ENCODE measurements at places on chromosomes 5 and 9.
A peak's percentile ranks its signal among the peaks of the same experiment; 100 is the strongest.

GRCh38 chr9:18788256-18788655 is 244.8 kb downstream of the SAXO1 start:
- DNase-seq: no peak

GRCh38 chr9:3495855-3496254 is 29.9 kb downstream of the RFX3 start:
- DNase-seq: no peak

- DNase-seq: no peak
These were observed 23.9 kb downstream of the CNTRL start for GRCh38 chr9:121098567-121099198.

GRCh38 chr5:10423022-10423421 is 18.7 kb upstream of the ROPN1L start:
- DNase-seq: no peak

DNA sequence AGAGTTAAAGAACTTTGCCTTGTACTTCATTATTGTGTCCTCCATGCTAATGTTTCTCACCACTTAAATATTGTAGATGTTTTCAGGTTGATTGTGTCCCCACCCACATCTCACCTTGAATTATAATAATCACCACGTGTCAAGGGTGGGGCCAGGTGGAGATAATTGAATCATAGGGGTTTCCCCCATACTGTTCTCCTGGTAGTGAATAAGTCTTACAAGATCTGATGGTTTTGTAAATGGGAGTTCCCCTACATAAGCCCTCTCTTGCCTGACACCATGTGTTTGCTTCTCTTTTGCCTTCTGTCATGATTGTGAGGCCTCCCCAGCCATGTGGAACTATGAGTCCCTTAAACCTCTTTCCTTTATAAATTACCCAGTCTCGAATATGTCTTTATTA is 248.3 kb downstream of the FBXL7 start:
- DNase-seq: no peak

- DNase-seq: no peak
These were observed 26.9 kb upstream of the ADAM19 start for GRCh38 chr5:157602505-157602904.

DNA sequence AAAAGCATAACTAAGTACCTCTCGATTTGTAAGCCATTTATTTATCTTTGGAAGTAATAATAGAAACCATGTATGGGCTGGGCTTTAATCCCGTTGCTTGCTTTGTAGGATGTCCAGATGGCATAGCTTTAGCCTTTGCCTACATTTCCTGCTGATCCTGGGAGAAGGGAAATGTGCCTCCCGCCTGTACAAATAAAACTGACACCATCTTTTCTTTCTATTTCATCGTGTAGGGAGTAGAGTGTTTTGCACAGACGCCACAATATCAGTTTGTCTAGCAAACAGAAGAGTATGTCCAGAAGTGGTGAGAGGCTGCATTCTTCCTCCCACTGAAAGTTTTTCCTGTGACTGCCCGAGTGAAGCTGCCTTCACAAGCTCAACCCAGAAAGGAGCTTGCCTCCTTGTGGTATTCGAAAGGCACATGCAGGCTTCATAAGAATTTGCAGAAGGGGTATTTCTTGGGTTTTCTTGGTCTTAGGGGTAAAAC is 24.7 kb upstream of the TJP2 start:
- no peak for DNase-seq

- DNase-seq: no peak
These were observed 31.9 kb upstream of the F2R start for GRCh38 chr5:76683816-76684731.

GRCh38 chr5:122755783-122756182 is 19.1 kb upstream of the SNX2 start:
- no peak for DNase-seq

- DNase-seq: no peak
These were observed 143.5 kb upstream of the DAPK1 start for GRCh38 chr9:87354147-87354546.

DNA sequence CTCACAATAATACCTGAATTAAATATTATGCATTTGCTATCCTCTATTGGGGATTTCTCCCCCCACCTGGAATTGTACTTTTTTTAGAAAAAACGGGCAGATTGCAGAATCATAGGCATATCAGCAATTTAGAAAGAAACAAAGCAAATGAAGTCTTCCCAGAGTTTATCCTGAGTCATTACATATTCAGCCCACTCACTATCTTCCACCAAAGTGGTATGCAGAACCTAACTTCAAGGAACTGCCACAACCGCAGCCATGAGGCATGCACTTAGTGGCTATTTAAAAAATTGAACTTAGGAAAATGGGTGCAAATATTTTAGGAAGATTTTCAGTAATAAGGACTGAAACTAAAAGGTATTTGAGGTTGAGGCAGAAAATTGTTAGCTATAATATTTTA is 48.6 kb downstream of the UBAP1 start:
- DNase-seq: no peak

GRCh38 chr9:129361196-129361595 is 183.1 kb upstream of the IER5L start:
- no peak for DNase-seq

DNA sequence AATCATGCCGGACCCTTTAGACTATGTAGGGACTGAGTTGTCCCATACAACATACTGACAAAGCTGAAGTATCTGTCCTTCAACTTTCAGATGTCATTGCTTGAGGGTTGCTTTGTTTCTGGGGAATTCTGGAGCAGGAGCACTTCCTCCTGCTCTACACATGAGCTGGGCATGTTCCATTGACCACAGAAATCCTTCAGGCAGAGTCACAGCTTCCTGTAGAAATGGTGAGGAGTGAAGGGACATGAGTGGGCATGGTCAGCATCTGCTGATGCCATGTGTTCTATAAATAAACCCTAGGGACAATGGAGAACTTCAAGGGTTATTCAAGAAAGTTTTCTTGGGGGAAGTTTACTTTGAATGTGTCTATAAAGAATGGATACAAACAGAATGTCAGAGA is 296.6 kb upstream of the FBXL7 start:
- no peak for DNase-seq

DNA sequence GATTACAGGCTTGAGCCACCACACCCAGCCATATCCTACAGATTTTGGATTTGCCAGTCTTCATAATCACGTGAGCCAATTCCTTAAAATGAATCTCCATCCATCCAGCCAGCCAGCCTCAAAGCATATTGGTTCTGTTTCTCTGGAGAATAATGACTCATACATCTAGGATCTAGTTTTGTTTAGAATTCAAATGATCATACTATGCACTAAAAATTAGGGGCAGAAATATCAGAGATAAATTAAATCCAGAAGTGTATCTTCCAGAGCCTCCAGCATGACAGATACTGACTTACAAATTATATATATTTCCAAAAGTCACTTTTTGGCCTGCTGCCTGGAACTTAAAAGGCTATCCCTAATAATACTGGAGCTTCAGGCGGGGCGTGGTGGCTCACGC is 119.1 kb upstream of the NR5A1 start:
- DNase-seq: peak; percentile 58

GRCh38 chr9:68876681-68877080 is 137.2 kb downstream of the PRKACG start:
- DNase-seq: no peak

GRCh38 chr5:126235628-126236027 is 187.6 kb upstream of the GRAMD2B start:
- DNase-seq: no peak

DNA sequence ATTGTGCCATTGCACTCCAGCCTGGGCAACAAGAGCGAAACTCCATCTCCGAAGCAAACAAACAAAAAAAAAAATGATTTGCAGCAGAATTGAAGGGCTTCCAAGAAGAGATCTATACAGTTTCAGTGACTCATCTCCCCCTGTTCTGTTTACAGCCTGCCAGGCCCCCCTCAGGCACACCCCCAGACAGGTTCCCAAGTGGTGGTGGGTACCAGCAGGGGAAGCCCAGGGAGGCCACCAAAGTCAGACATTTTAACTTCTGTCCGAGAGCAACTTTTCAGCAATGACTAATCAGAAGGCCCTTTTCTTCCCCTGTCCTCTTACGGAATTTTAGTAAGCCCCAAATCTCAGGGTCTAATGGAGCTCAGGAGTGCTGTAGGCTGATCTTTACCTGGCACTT is 98.7 kb downstream of the PAX5 start:
- DNase-seq: no peak

DNA sequence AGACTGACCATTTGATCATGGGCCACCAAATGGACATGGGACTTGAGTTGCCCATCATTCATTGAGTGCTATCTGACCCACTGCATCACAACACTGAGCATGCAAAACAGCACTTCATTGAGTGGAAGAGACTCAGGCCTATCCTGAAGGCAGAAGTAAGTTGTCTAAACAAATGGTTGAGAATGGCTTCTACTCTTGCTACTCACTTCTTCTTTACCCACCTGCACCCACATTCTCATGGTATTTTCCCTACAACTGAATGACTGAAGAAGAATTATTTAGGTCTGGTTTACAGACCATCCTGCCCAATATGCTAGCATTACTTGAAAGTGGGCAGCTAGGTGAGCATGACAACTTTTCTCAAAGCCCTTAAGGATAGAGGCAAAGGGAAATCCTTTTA is 41.0 kb upstream of the PIP5K1B start:
- no peak for DNase-seq

GRCh38 chr5:177162379-177162778 is 28.8 kb downstream of the NSD1 start:
- DNase-seq: no peak

DNA sequence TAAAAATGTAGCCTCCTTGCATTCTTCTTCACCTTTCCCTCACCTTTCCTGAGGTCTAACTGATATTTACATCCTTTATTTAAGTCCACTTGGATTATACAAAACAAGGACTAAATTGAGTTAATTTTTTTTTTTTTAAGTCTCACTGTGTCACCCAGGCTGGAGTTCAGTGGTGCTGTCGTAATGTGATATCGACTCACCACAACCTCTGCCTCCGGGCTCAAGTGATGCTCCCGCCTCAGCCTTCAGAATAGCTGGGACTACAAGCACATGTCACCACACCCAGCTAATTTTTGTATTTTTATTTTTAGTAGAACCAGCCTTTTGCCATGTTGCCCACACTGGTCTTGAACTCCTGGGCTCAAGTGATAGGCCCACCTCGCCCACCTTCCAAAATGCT is 195.3 kb downstream of the BNC2 start:
- no peak for DNase-seq

GRCh38 chr5:176818391-176819098 is 8.2 kb downstream of the UNC5A start:
- no peak for DNase-seq

- DNase-seq: no peak
These were observed 305.5 kb upstream of the CLINT1 start for GRCh38 chr5:158164296-158165047.

DNA sequence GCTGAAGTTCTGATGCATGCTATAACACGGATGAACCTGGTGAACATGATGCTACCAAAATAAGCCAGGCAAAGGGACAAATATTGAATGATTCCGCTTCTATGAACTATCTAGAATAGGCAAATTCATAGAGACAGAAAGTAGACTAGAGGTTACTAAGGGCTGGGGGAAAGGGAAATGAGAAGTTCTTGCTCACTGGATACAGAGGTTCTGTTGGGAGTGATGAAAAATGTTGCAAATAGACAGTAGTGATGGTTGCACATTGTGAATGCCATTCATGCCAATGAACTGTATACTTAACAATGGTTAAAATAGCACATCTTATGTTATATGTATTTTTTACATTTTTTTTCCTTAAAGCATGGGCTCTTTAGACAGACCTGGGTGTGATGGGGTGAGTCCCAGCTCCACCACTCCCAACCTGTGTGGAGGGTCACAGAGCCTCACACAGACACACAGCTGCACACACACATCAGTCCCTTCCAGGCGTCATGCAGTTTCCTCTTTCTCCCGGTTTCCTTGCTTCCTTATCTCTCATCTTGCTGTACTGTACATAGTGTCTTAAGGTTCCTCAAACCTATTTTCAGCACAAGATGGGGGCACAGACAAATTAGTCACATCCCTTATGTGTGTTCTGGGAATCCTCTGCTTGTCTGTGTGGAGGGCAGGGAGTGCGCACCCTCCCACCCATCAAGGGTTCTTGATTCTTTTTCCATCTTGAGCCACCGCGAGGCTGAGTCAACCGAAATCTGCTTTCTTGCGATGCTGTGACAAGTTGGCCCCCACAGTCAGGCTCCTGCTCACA is 192.9 kb downstream of the CRB2 start:
- no peak for DNase-seq

GRCh38 chr9:105242062-105242461 is 2.4 kb upstream of the SLC44A1 start:
- no peak for DNase-seq

GRCh38 chr9:79431019-79431679 is 140.6 kb upstream of the TLE4 start:
- no peak for DNase-seq

GRCh38 chr5:39361306-39361705 is 3.0 kb downstream of the C9 start:
- no peak for DNase-seq

GRCh38 chr5:175809531-175810121 is 61.8 kb upstream of the CPLX2 start:
- DNase-seq: peak; percentile 80

DNA sequence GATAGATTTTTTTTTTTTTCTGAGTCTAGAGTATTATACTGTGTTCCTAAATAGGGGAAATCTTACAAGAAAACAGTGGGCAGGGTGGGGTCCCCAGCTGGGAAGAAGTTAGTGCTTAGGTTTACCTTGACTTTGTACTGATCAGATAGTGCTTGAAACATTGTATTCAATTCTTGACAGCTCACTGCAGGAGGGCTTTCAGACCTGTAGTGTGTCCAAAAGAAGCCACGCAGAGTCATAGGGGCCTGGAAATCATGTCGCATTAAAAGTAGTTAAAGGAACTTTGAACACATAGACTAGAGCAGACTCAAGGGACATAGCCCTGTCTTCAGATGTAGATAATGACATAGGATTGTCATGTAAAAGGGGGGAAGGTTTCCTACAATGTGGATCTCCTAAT is 215.4 kb upstream of the NR4A3 start:
- no peak for DNase-seq

DNA sequence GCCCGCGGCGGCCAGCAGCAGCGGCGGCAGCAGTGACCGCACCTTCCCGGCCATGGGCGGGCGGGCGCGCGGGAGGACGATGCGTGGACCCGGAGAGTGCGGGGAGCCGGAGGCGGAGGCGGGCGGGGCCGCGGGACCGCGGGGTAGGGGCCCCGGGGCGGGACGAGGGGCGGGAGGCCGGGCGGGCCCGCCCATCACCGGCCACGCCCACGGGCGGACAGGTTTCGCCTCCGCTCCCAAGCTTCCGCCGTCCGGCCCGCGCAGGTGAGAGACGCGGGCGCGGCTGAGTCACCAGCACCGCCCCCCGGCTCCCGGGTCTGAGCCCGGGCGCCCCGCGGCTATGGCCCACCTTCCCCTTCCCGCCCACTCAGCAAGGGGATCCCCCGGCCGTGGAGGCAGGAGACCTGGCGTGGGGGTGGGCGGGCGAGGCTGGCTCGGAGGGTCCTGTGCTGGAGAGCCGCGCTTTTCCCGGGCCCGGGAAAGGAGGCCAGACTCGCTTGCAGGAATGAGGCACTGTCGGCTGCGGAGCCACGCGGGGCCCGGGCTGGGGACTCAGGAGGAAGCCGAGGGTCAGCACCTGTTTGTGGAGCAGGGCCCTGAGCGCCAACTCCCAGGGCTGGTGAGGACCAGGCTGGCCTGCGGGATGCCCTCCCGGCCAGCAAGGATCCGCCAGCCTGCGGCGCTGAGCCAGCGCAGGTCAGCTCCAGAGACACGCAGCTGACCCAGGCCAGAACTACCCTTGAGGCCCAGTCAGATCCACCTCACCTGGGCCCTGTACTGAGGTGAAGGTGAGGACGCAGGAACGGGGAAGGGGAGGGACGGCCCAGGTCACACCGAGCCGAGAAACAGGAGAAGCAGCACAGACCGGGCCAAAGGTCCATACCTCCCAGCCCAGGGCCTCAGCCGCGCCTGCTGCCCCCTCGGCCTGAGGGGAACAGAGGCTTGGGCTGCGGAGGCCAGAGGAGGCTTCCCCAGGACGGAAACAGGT is at the start of gene ENTPD2:
Gene ENTPD2 (minus strand): TSS at position 118 of the 988 bp plus-strand sequence. CDS start 64 bp downstream, at position 54.
- DNase-seq: no peak
